Spinal cord (tissue), 10 donors: ENCODE measurements at places on chromosomes 1 and 21. TPM values are rescaled to one million over a fixed set of nuclear protein-coding genes. Genes with fewer than 3 reads are reported as not detected.

DNA sequence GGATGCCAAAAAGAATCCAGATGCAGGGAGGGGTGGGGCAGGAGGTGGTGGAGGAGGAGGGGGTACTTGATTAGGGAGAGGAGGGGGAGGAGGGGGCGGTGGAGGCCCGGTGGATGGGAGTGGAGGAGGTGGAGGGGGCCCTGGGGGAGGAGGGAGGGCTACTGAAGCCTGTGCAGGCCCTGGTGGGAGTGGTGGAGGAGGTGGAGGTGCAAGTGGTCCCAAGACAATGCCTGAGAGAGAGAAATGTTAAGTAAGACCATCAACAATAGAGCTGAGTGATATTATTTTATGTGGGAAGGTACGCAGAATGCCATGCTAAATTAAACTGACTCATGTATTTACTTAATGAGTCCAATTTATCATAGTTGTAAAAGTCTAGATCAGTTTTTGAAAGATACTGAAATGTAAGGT is 86.8 kb upstream of the LBR start:
- peaks cover 27% of the 10 kb centered on the region for H3K36me3 ChIP-seq
- DNase-seq = no peak
- H3K27me3 ChIP-seq = no peaks in the 10 kb centered on the region
- H3K4me1 ChIP-seq = peaks cover 3% of the 10 kb centered on the region
- H3K27ac ChIP-seq = no peak overlapping the region

DNA sequence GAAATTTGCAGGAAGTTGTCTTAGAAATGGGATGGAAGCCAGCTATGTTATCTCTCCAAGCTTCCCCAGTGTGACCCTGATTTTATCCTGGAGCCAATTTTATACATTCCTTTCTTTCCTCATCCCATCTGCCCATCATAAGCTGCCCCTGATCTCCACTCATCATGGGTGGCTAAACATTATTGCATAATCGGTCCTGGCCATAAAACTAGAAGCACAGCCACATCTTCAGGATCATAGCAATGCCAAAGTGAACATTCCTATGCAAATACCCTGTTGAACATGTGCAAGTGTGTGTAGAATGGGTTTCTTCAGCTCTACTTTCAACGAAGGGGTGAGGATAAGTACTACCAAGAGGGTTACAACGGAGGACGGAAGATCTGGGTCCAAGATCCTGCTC is 50.6 kb upstream of the COG2 start:
- no peak overlapping the region for H3K27ac ChIP-seq
- no peaks in the 10 kb centered on the region for H3K4me1 ChIP-seq
- DNase-seq = no peak
- no peaks in the 10 kb centered on the region for H3K36me3 ChIP-seq
- H3K4me3 ChIP-seq = no peak overlapping the region

The PRAMEF17 gene
- total RNA-seq = not detected

The CLEC20A gene
- 0.20 TPM for total RNA-seq

The OR2L3 gene
- 0.79 TPM for total RNA-seq
